ENCODE measurements at places on chromosomes 6 and 20.

DNA sequence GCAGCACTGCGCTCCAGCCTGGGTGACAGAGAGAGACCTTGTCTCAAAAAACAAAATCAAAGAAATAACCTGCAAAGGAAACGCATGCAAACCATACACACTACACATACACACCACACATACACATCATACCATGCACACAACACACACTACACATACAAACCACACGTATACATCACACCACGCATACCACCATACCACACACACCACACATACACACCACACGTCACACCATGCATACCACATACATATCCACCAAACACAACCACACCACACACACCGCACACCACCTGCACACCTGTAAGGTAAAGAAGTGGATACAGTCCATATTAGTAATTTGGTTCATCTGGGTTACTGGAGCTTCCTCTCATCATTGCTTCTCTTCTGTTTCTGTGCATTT, 32.3 kb upstream of the F13A1 start:
- no peak for DNase-seq

DNA sequence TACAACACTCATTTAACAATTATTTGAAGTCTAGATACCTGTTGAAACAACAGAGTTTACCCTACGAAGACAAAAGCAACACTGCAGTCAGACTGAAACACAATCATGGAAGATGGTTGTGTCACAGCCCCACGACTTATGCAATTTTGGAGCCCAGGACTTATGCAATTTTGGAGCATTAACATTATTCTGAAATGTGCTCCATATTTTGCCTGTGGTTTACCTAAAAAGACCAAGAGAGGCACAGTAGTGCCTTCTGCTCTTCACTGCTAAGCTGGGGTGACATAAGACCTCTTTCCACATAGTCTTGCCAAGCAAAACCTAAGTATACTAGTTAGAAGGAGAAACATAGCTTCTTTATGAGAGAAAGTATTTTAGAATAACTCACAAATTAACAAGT, 216.5 kb downstream of the PTPRK start:
- no peak for DNase-seq

GRCh38 chr6:2999618-3000557, at the start of gene NQO2:
Gene NQO2 (plus strand): TSS chr6:2999894. CDS start chr6:3006553, 6,659 bp downstream.
- peak; percentile 83 for DNase-seq

- DNase-seq = no peak
Measured at GRCh38 chr6:72755752-72756151, 133.9 kb downstream of the KCNQ5 start.

GRCh38 chr20:47606983-47607613, 105.4 kb downstream of the NCOA3 start:
- DNase-seq = no peak

DNA sequence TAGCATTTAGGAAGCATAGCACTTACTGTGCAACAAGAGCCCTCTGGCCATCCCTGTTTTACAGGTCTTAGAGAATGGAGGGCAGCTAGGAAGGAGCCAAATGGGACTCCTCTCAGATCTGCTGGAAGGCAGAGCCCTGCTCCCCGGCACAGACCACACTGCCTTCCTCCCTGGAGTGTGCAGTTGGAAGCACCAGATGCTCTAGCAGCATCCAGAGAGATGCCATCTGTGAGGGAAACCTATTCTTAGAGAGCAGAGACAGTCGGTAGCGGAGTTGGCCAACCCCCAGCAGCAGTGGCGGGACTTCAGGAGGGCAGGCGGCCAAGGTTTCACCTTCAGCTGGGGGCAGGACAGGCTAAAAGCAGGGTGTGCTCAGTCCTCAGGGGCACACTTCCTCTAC, 16.7 kb upstream of the E2F1 start:
- DNase-seq = no peak

DNA sequence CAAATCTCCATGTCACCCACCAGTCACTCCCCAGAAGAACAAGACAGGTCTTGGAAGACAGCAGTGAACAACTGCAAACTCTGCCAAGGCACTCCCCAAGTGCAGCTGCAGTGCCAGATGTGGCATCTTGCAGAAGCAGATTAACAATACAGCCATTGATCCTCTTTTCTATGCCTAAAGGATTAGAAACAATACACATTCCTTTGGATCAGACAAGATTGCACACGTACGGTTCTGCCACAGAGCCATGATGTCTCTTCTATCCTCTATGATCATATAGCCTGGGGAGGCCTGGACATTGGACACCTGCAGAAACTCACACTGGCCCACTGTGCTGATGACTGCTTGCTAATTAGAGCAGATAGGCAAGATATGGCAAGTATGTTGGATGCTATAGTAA, 155.9 kb downstream of the MYLK4 start:
- no peak for DNase-seq
